ENCODE measurements at places on chromosomes 1 and 21. TPM values are rescaled to one million over a fixed set of nuclear protein-coding genes. Genes with fewer than 3 reads are reported as not detected.
A peak's percentile ranks its signal among the peaks of the same experiment; 100 is the strongest.

Gene CAMK2N1
- total RNA-seq = 10.2 TPM

GRCh38 chr1:226002667-226003501, 3.7 kb upstream of the SDE2 start:
- DNase-seq = peak; percentile 6

- no peak for DNase-seq
Measured at GRCh38 chr1:160708801-160709200, 2.8 kb downstream of the CD48 start.

DNA sequence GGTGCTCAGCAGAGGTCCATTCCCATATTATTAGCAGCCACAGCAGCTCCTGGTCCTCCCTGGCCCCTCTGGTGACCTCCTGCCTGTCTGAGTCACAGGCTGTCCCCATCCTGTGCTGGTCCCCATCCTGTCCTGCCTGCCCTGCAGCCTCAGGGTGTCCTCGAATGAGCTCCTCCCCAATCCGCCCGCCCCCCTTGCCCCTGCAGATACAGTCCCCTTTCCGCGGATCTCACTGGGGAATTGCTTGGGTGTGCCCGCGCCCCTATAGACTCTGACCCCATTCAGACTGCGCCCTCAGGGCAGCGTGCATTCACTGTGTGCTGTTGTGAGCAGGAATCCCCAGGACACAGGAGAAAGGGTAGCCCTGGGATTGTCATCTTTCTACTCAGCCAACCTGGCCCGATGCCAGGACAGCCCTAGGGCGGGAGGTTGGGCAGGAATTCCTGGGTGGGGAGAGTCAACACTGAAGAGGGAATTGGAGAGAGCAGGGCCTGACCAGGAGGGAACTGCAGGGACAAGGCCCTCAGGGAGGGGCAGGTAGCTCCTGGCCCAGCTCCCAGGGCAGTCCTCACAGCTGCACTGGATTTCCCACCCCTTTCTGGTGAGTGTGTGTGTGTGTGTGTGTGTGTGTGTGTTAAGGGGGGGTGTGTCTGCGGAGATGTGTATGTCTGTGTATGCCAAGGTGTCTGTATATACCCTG, 1.1 kb upstream of the GUCA2A start:
- DNase-seq = peak; percentile 31

DNA sequence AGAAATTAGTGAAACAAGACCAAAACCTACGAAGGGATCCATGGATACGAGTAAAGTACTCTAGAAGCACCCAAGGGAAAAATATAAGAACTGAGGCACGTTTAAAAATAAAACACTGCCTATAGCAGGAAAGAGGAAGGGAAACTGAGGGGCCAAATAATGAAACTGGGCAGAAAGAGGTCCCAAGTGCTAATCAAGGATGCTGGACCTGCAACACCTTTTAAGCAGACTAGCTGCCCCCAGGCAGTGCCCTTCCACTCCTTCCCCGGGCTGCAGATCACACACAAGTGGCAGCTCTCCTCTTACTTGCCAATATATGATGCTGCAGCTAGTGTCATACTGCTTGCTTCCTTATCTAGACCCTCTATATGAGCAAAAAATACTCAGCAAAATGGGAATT, 7.6 kb upstream of the OTUD7B start:
- DNase-seq = no peak
